ENCODE measurements at places on chromosomes 7 and 10.

- no peak for DNase-seq
Observed at GRCh38 chr10:92692697-92693533, 3.2 kb downstream of the HHEX start.

- no peak for DNase-seq
Observed at GRCh38 chr7:74498996-74499834, 45.5 kb downstream of the GTF2IRD1 start.

- DNase-seq, result no peak
Observed at GRCh38 chr10:96440361-96441292, 73.1 kb downstream of the TLL2 start.

DNA sequence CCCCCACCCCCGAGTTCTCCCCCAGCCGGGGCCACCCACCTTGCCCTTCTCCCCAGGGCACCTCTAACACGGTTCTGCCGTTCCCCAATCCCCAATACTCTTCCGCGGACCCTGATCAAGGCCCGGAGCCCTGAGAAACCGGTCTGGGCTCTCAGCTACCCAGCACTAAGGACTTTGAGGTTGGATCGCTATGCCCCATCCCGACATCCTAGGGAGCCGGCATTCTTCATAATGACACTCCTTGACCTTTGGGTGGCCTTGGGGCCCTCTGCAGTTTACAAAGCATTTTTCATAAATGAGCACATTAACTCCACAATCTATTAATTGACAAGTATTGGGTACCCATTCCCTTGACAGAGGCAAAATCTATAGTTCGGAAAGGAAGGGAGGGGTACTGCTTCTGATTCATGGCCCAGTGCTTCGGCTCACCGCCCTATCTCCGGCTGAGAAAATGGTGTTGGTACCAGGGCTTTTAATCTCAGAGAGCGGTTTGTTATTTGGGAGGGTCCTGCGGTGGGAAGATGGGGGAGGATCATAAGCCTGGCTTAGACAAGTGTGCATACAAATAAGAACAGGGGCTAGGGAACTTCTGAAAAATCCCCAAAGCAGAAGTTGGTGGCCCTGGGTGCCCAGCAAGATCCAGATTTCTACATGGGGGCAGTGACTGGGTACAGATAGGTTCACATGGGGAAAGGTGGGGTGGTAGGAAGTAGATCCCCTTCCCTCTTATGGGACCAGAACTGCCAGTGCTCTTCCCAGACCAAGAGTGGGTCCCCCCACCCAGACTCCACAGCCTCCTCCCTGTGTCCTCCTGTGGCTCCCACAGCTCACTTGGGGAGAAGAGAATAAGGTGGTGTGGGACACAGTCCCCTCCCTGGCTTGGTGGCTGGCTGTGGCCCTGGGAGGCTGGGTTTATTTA, 3.2 kb downstream of the IMPDH1 start:
- DNase-seq, result no peak

DNA sequence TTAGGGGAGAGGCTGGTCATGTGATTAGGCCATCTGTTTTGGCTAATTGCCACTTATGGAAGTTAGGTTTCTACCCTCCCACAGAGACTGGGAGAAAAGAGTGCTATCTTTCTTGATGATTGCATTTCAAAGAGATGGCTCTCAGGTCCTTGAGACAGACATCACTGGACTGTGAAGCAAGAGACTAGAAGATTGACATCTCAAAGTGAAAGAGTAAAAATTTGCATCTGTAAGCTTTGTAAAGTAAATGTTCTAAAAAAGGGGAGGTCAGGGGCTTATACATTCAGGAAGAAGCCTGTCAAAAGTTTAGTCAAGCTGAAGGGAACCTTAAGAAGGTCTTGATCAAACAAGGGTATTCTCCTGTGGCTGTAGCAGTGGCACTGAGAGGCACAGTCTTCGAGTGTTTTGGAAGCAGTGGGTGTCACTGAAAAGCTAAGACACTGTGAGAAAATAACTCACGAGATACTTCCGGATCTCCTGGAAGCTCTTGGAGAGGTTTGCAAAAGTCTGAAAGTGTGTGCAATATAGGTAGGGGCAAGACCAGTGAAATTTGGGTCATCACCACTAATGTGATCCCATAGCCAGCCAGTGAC, 342.1 kb downstream of the PHF14 start:
- DNase-seq, result no peak

DNA sequence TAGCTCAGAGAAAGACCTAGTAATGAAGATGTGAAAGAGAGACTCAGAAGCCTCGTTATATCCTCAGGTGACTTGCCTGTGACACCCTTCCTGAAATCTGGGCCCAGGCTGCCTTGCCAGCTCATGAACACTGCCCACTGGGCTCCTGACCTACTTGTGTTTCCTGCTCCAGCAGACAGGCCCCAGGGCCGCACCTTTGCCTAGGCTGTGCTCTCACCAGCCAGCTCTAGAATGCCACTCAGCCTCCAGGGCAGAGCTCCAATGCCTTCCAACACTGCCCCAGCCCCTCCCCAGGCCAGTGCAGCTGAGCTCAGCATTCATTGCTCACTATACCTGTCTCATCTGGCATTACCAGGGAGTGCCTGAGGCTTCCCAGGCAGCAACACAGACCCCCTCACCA, 94.3 kb downstream of the DLG5 start:
- no peak for DNase-seq

DNA sequence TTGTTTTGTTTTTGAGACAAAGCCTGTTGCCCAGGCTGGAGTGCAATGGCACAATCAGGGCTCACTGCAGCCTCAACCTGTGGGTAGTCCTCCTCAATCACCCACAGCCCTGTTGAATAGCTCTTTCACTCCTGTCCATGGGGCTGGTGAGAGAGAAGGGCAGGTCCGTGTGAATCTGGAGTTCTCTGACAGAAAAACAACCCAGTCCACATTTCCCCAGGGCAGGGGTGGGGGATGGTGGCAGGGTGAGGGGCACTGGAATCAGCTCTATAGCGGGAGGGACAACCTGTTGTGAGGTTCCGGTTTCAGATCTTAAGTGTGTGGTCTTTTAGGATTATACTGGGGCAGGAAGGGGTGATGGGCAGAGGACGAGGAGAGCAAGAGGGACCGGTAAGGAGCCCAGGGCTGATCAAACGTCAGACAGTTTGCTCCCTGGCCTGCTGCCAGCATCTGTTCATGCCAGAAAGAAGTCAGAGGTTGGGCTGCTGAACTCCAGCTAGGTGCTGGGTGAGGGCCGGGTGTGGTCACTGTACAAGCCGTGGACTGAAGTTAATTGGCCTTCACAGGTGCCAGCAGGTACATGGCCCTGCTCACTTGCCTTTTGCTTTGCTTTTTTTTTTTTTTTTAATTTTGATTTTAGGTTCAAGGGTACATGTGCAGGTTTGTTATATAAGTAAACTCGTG, 33.2 kb upstream of the MKRN1 start:
- no peak for DNase-seq

DNA sequence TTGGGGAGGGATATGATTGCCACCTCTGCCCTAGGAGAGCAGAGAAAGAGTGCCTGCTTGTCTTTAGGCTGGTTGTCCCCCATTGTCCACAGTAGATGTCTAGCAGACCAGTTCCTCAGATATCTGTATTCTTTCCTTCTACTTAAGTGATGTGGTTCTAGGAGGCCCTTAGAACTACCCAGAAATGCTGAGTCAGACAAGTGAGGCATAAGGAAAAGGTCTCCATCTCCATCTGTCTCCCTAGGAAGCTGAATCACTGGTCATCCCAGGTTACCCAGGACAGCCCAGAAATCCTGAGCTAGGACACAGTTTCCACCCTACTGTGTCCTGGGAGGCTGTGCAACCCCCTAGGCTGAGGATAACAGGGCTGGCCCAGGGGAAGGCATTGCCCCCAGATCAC, 93.4 kb upstream of the INHBA start:
- DNase-seq, result peak; percentile 18

- no peak for DNase-seq
Observed at GRCh38 chr10:116324951-116325635, 845 bp downstream of the CCDC172 start.

DNA sequence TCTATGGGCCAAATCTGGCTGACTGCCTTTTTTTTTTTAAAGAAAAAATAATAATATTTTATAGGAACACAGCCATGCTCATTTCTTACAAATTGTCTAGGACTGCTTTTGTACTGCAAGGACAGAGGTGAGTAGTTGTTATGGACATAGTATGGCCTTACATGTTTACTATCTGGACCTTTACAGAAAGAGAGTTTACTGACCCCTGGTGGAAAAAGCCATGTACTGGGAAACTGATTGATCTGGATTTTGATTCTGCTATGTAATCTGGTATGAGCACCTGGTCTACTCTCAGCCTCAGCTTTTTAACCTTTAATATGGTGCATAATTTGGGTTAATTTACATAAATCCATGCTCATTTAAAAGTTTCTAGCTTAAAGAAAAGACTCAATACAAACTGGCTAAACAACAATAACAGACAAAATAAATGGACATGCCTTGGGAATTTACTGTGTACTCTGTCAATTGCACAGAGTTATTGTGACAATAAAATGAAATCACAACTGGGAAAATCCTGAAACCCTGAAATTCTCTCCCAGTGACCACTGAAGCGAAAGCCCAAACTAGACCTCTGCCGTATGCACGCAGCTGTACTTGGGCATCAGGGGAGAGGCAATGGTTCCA, 260.7 kb downstream of the BMPER start:
- DNase-seq, result peak; percentile 37

- no peak for DNase-seq
Observed at GRCh38 chr7:123199883-123200282, at the start of gene SLC13A1. SLC13A1 (minus strand) TSS chr7:123199969; CDS start chr7:123199946, 23 bp downstream.

All from fibroblast of skin of back (primary cell).